ENCODE measurements at places on chromosomes 3 and 15. TPM values are rescaled to one million over a fixed set of nuclear protein-coding genes. Genes with fewer than 3 reads are reported as not detected.
A peak's percentile ranks its signal among the peaks of the same experiment; 100 is the strongest.

- DNase-seq = peak; percentile 24
Measured at GRCh38 chr3:186060222-186060621, 48.7 kb downstream of the ETV5 start.

DNA sequence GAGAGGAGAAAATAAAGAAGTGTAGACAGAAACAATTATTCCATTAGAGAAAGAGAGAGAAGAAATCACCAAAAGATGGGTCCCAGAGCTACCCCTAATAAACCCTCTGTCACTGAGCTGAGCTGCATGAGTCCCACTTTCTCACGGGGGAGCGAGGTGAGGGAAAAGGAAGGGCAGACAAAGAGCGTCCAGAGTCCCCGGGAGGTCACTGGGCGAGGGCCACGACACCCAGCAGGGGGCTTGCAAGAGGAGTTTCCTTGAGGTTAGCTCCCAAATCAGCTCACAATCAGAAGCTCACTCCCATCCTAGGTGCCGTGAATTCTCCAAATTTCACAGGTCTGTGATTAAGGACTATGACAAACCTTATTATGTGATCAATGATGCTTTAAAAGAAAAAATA lies 62.3 kb downstream of the XXYLT1 start:
- no peak for DNase-seq

- DNase-seq = no peak
Measured at GRCh38 chr3:171306631-171307030, 153.6 kb downstream of the TNIK start.

- no peak for DNase-seq
Measured at GRCh38 chr15:31151301-31152233, 50.0 kb upstream of the TRPM1 start.

- no peak for DNase-seq
Measured at GRCh38 chr3:50357481-50357880, 1.8 kb downstream of the TMEM115 start.

GRCh38 chr15:77629070-77630030 lies 3.4 kb downstream of the LINGO1 start:
- DNase-seq = no peak

DNA sequence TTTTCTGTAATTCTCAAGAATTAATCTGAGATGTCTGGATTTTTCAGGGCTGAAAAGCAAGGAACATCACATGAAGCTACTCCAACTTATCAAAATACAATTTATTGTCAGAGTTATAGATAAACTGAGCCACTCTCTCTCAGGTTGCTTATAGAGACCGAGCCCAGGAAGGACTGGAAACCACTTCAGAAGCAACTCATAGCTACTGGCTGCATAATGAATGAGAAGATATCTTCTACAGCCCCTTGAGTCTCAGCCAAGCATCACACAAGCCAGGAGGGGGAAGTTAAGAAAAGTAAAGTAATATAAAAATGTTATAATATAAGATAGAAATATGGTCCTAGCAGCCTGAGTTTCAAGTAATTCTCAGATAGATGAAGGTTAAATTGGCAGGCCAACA lies 186.0 kb downstream of the TNIK start:
- DNase-seq = no peak

GRCh38 chr3:127734754-127735473 lies 62.2 kb downstream of the ABTB1 start:
- no peak for DNase-seq

- no peak for DNase-seq
Measured at GRCh38 chr3:169574531-169574930, 89.0 kb downstream of the MECOM start.

DNA sequence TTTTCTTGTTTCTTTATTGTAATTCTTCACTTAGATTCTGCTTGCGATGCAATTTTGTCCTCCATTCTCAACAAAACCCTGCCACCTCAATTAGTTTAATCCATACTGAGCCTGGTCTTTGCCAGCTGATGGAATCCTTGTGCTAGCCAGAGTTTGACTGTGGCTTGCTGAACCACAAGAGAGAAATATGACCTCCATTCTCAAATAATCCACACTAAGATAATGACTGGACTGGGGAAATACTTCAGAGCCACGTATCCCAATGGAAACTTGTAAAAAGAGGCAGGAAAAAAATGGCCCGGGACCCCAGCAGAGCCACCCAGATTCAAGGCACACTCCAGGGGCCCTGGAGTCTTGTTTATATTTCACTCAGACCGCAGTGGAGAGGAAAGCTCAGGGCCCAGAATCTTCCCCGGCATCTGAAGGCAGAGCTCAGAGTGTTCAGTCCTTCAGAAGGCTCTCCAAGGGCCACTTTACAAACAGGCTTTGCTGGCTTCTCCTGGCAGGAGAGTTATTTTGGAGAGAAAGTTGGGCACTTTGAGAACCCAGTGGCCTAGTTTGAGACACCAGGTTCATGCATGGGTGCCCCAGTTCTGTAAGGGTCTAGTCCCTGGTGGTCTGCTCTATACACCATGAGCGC lies 62.7 kb downstream of the SSUH2 start:
- no peak for DNase-seq

DNA sequence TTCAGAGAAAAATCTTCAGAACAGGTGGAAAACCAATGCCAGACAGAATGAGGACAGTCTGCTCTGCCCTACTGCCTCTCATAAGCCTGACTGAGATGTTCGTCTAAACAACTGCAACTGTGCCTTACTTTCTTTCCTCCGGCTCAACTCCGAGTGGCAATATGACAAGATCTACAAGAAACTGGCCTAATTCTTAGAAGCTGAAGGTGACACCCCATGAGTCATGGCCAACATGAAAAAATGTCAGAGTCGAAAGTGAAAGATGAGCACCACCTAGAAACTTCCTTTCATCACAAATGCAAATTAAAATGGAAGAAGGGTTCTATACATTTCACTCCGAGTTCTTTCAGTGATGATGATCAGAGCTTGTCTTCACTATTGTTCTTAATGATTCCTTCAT lies 12.9 kb downstream of the PCYT1A start:
- DNase-seq = peak; percentile 74

GRCh38 chr15:51621936-51622603 lies 501 bp downstream of the DMXL2 start:
- DNase-seq = no peak

- DNase-seq = no peak
Measured at GRCh38 chr3:196117809-196118208, 35.9 kb upstream of the TFRC start.

DNA sequence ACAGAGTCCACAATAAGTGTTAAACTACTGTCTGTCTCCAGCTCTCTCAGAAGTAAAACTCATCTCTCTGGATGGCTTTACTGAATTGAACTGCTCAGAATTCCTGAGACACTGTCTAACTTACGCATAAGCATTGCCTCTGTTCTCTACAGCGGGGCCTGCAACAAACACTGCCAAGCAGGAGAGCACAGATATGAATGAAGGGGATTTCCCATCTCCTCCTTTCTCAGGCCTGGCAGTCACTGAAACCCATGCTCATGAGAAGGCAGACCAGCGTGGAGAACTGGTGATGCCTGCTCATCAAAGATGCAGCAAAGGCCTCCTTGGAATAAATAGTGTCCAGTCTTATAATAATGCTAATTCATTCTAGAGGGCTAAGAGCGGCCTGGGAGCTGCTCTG lies 10.3 kb downstream of the RASGRP1 start:
- DNase-seq = no peak

DNA sequence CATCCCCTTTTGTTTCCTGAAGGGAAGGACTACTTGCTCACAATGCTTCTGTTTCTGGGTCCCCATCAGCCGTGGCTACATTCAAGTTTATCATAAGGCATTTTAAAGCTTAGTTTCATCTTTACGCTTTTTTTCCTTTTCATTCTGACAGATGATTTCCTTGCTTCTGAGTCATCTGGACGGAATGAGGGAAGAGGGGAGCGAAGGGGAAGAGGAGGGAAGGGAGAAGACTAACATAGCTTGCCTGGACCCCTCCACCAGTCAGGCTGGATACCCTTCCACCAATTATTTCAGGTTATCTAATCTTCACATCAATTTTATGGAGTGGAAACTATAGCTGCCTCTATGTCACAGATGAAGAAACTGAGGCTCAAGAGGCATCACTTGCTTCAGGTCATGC lies 27.6 kb downstream of the FAM3D start:
- DNase-seq = no peak

DNA sequence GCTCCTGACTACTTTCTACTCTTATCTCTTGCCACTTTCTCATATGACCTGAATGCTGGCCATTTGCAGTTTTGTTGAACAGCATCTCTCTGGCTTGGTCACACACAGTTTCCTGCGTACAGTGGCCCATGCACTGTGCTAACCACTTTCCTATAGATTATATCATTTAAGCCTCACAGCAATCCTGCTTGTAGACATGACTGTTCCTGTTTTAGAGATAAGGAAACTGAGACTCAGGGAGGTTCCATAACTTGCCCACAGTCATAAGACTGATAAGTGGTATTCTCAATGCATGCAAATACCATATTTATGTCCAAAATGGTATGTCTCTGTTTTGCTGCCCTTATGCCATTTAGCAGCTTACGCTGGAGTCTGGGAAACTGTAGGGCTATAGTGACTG lies 229.5 kb downstream of the NR1D2 start:
- no peak for DNase-seq

- no peak for DNase-seq
Measured at GRCh38 chr15:65091946-65092770, 15.6 kb downstream of the KBTBD13 start.

ARGFX gene
- not detected for total RNA-seq

CCDC39 gene
- not detected for total RNA-seq

CPNE9 gene
- total RNA-seq = not detected

EXOSC7 gene
- total RNA-seq = 86.5 TPM

ABCC5 gene
- total RNA-seq = 20.6 TPM
